ENCODE measurements at places on chromosomes 11 and 22.

DNA sequence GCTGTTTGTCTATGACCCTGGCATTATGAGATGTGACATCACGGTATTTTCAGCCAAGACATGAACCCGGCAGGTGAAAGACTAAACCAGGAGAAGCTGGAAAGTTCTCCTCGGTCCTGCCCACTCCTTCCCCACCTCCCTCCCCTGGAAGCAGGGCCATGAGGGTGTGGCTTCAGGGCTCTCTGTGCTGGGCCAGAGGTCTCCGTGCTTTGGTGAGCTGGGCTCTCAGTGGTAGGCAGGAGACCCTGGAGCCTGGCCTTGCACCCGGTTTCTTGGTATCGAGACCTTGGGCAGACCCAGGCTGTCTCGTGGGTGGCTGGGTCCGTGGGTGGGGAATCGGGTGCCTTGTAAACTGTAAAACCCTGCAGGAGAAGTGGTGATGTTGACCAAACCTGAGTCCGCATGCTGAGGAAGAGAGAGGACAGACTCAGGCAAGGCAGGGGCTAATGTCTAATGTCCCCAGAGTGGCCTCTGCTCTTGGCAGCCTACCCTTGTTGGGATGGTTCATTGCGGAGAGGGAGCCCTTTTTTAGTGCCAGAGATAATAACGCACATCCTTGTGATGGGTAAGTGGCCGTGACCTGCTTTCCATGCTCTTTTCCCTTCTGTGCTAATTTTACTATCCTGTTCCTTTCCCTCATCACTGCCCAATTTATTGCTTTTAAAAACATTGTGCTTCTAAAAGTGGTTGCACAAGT is 48.6 kb upstream of the PARVG start:
- DNase-seq = no peak

GRCh38 chr22:40855979-40856512 is 393 bp downstream of the ST13 start:
- no peak for DNase-seq

DNA sequence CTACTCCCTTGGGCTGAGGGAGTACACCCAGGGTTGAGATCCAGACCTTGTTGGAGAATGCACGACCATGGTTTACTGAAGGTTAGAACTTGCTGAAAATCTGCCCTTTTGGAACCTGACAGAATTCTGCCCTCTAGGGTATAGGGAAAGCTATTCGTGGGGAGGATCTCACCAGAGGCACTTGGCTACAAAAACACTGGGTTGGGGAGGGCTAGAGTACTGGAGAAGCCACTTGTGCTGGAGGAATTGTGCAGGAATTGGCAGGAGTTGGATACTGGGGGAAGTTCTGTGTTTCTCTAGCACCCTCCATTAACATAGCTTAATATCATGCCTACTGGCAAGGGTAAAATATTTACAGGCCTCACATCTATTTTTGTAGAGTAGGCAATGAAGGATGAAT is 55.8 kb downstream of the PPME1 start:
- no peak for DNase-seq

DNA sequence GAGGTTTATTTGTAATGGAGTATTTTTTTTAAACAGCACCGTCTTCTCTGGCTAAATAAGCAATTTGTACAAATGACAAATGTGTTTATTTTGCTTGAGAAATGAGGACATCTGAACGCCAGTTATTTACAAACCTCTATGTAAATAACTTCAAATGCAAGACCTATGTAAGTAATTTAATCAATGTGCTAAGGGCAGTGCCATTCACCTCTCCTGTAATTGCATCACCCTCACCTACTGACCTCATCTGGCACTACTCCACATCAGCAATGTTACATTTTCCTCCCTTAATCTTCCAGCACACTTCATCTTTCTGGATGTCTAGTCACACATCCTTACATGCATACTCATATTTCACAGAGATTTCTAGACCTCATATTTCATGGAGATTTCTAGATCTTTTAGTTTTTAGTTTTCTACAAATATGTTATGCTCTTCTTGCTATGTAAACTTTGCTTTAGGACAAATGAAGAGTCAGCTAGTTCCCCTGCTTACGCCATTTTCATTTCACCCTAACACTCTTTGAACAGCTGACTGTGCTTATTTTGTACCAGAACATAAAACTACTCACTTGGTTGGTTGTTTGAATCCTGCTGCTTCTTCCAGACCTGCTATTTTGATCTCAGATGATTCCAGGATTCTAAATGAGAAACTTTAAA is 238.6 kb downstream of the GRM5 start:
- no peak for DNase-seq

DNA sequence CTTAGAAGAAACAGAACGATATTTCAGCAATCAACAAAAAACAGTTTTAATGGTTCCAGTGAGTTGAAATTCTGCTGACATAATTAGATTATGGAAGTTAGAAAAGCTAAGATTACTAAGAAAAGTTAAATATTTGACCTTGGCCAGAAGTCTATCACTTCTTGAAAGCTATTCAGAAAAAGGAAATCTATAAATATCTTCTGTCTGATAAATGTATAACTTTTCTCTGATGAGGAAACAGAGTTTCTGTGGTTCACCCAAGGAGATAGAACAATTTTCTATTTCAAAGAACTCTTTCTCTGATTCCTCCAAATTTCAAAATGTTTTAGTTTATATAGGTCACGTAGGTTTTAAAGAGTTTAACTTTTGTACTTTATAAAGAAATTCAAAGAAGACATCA is 438.4 kb upstream of the CHORDC1 start:
- no peak for DNase-seq

GRCh38 chr11:17783878-17784277 is 49.3 kb downstream of the KCNC1 start:
- DNase-seq = no peak

- no peak for DNase-seq
Observed at GRCh38 chr11:62012832-62013461, 45.5 kb upstream of the FTH1 start.

GRCh38 chr22:35677460-35678187 is 29.4 kb downstream of the APOL6 start:
- DNase-seq = no peak

DNA sequence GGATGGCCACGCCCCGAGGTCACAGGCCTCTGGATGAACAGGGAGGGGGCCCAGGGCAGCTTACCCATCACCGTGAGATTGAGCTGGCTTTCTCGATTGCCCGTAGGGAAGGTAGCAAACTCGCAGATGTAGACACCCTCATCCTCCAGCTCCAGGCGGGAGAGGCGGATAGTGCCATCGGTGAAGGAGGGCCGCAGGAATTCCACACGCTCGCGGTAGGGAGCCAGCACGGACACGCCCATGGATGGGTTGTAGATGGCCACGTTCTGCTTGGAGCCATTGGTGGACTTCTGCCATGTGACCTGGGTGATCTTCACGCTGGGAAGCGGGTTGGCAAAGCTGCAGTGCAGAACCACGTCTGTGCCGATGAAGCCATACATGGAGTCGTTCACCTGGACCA is 50.6 kb downstream of the NECTIN1 start:
- no peak for DNase-seq
